Activated CD4-positive, CD25-positive, alpha-beta regulatory T cell (primary cell): ENCODE measurements at places on chromosomes 6 and 20.

- DNase-seq: no peak
Observed at GRCh38 chr20:48619126-48620101, 208.4 kb downstream of the PREX1 start.

DNA sequence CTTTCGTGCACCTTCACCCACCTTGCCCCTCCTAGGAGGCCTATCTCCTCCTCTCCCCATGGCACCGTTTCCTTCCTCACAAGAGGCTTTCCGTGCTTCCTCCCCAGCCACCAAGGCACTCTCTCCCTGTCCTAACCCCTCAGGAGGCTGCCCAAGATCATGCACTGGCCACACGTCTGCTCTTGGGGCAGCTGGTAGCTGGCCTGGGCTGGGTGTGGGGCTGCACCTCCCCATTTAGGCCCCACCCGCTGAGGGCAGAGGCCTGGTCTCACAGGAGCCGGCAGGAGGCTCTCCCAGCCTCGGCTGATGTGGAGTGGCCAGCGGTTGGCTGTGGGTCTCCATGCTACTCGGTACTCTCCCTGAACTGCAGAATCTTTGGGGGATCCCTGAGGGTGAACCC, 13.6 kb downstream of the NOL4L start:
- no peak for DNase-seq

DNA sequence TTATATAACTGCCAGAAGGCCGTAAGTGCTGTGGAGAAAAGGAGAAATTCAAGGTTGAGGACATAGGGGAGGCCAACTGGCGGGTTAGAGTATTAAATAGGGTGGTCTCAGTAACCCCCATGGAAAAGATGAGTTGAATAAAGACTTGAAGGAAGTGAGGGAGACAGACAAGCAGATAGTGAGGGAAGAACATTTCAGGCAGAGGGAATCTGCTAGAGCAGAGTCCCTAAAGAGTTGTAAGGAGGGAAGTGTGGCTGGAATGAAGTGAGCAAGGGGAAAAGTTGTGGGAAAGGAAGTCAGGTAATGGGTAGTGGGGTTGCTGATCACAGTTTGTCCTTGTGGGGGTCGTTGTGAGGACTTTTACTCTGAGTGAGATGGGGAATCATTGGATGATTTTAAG, 1.4 kb downstream of the KIFC1 start:
- no peak for DNase-seq

- DNase-seq: no peak
Observed at GRCh38 chr6:144944106-144944505, 659.0 kb downstream of the UTRN start.

DNA sequence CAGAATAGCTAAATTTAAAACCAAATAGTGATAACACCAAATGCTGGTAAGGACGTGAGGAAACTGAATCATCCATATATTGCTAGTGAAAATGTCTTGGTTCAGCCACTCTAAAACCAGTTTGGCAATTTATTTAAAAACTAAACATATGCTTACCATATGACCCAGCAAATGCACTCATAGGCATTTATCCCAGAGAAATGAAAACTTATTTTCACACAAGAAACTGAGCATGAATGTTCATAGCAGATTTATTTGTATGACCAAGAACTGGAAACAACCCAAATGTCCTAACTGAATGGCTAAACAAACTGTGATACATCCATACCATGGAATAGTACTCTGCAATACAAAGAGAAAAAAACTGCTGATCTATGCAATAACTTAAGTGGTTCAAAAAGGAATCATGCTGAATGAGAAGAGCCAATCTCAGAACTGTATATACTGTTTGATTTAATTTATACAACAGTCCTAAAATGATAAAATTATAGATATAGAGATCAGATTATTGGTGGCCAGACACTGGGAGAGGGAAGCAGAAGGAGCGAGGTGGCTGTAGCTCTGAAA, 115.6 kb upstream of the ADGRF1 start:
- DNase-seq: no peak

- DNase-seq: no peak
Observed at GRCh38 chr6:43826730-43827129, 56.7 kb downstream of the VEGFA start.
